Osteoblast (primary cell): ENCODE measurements at places on chromosomes 7 and 10.
A peak's percentile ranks its signal among the peaks of the same experiment; 100 is the strongest.

GRCh38 chr7:115009139-115009538 lies 87.2 kb downstream of the MDFIC start:
- peak overlapping the region; percentile 14 for H3K27ac ChIP-seq
- H3K27me3 ChIP-seq: no peaks in the 10 kb centered on the region
- peaks cover 26% of the 10 kb centered on the region for H3K4me1 ChIP-seq
- H3K4me3 ChIP-seq: no peak overlapping the region
- DNase-seq: no peak

- H3K36me3 ChIP-seq: no peaks in the 10 kb centered on the region
- peaks cover 9% of the 10 kb centered on the region for H3K27me3 ChIP-seq
- no peaks in the 10 kb centered on the region for H3K4me1 ChIP-seq
Observed at GRCh38 chr7:29424984-29425309, 138.7 kb upstream of the PRR15 start.

- H3K27ac ChIP-seq: peak overlapping the region; percentile 73
- no peak for DNase-seq
- peaks cover 27% of the 10 kb centered on the region for H3K36me3 ChIP-seq
- no peak overlapping the region for H3K4me3 ChIP-seq
Observed at GRCh38 chr10:103889121-103889720, 28.8 kb downstream of the STN1 start.

- peaks cover 56% of the 10 kb centered on the region for H3K4me1 ChIP-seq
- DNase-seq: peak; percentile 32
- peaks cover 51% of the 10 kb centered on the region for H3K36me3 ChIP-seq
- no peak overlapping the region for H3K4me3 ChIP-seq
- H3K27me3 ChIP-seq: no peaks in the 10 kb centered on the region
- peak overlapping the region; percentile 16 for H3K27ac ChIP-seq
Observed at GRCh38 chr7:116782177-116782711, 80.1 kb upstream of the CAPZA2 start.

GRCh38 chr7:17854261-17855047 lies 85.8 kb downstream of the SNX13 start:
- no peak overlapping the region for H3K4me3 ChIP-seq
- DNase-seq: no peak
- H3K4me1 ChIP-seq: peaks cover 9% of the 10 kb centered on the region
- no peak overlapping the region for H3K27ac ChIP-seq
- H3K36me3 ChIP-seq: peaks cover 2% of the 10 kb centered on the region

- no peak overlapping the region for H3K4me3 ChIP-seq
- peaks cover 9% of the 10 kb centered on the region for H3K27me3 ChIP-seq
- no peaks in the 10 kb centered on the region for H3K36me3 ChIP-seq
- H3K4me1 ChIP-seq: no peaks in the 10 kb centered on the region
- no peak overlapping the region for H3K27ac ChIP-seq
Observed at GRCh38 chr10:43596546-43596945, 9.7 kb upstream of the ZNF485 start.

- H3K4me3 ChIP-seq: peak overlapping the region; percentile 88
- H3K27me3 ChIP-seq: no peaks in the 10 kb centered on the region
- no peak for DNase-seq
- peak overlapping the region; percentile 95 for H3K27ac ChIP-seq
- H3K36me3 ChIP-seq: peaks cover 31% of the 10 kb centered on the region
Observed at GRCh38 chr10:102396730-102397151, 1.2 kb downstream of the NFKB2 start.

- H3K27me3 ChIP-seq: no peaks in the 10 kb centered on the region
- peaks cover 30% of the 10 kb centered on the region for H3K4me1 ChIP-seq
- DNase-seq: peak; percentile 94
Observed at GRCh38 chr10:73857446-73857845, 16.9 kb downstream of the CAMK2G start.

DNA sequence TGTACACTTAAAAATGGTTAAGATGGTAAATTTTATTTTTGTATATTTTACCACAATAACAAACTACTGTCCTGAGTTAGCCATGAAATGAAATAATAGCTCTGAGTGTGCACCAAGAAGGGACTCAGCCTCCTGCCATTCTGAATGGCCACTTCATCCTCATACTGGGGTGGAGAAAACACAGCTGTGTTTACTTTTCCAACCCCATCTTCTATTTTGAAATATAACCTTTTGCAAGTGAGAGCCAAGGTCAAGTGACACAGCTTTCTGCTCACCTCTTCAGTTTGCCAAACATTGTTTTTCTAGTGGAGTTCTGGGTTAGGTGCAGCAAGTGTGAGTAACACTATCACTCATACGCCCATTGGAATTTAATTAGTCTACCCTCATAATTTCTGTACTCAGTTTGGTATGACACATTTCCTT lies 107.4 kb upstream of the GLCCI1 start:
- H3K4me3 ChIP-seq: no peak overlapping the region
- no peak overlapping the region for H3K27ac ChIP-seq
- no peaks in the 10 kb centered on the region for H3K27me3 ChIP-seq

- H3K27ac ChIP-seq: no peak overlapping the region
- no peaks in the 10 kb centered on the region for H3K27me3 ChIP-seq
- no peak overlapping the region for H3K4me3 ChIP-seq
Observed at GRCh38 chr10:11176746-11177145, 159.1 kb downstream of the CELF2 start.

DNA sequence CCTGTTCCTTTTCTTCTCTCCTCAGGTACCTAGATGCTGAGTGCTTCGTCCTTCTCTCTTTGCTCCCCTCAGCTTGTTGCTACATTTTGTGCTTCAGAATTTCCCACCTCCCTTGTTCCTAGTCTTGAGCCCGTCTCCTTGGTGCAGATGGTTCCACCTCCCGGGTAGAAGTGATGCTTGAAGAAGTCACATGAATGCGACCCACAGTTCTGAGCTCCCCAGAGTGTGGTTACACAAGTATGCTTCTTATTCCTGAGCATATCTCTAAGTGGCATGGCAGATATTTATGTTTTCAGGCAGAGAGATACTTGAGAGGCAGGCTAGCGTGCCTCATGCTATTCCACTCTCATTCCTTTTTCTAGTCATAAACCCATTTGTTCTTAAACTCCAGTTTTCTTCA lies 34.0 kb downstream of the INPP5F start:
- H3K4me1 ChIP-seq: peaks cover 23% of the 10 kb centered on the region
- H3K4me3 ChIP-seq: no peak overlapping the region
- H3K27me3 ChIP-seq: no peaks in the 10 kb centered on the region
- peak; percentile 27 for DNase-seq
- H3K27ac ChIP-seq: no peak overlapping the region

DNA sequence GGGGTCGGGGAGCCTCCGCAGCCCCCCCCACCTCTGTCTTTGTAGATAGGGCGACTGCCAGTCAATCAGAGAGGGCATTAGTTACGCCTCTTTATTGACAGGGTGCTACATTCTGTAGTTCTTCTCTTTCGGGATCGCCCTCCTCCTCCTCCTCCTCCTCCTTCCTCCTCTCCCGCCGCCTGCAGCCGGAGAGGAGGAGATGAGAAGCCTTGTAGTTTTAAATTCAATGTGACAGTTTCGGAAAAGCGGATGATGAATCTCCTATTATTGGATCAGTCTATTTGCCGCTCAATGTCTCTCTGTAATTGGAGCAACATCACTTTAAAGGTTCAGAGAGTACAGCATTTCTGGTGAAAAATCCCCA lies 587 bp upstream of the UNCX start:
- no peak overlapping the region for H3K27ac ChIP-seq
- peak; percentile 91 for DNase-seq
- no peaks in the 10 kb centered on the region for H3K4me1 ChIP-seq
- H3K27me3 ChIP-seq: peaks cover 78% of the 10 kb centered on the region

DNA sequence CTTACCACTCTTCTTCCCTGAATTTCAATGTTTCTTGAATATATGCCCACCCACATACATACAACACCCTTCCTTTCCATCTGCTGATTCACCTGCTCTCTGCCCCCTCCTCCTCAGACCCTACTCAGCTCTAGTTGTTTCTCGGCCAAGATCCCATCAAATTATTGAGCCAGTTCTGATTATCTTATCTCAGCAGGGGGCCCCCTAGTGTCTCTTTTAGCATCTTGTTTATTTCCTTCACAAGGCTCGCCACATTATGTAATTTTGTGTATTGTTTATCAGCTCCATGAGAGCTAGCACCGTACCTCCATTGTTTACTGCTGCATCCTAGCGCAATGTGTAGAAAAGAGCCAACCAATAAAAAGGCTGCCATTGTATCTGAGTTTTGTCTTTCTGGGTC lies 71.9 kb downstream of the FAM13C start:
- no peak overlapping the region for H3K4me3 ChIP-seq
- no peak overlapping the region for H3K27ac ChIP-seq
- H3K36me3 ChIP-seq: no peaks in the 10 kb centered on the region
- H3K4me1 ChIP-seq: no peaks in the 10 kb centered on the region
- DNase-seq: no peak

GRCh38 chr7:71739520-71740173 lies 607.7 kb downstream of the GALNT17 start:
- no peak for DNase-seq
- H3K36me3 ChIP-seq: no peaks in the 10 kb centered on the region
- H3K27me3 ChIP-seq: no peaks in the 10 kb centered on the region
- H3K4me1 ChIP-seq: no peaks in the 10 kb centered on the region
- H3K4me3 ChIP-seq: no peak overlapping the region

DNA sequence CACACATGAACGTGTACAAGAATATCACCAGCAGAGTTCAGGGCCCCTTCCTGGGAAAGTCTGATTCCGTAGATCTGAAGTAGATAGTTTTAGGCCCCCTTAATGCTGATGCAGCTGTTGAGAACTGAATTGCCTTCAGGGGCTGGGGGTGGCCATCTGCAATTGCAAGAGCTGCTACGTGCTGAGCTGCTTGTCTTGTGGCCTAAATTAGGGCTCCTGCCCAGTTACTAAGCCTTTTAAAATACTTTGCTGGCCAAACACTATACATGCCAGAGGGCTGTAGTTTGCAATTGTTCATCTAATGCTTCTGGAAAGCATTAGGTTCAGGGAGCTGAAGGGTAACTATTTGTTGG lies 71.7 kb downstream of the TMEM178B start:
- no peak overlapping the region for H3K27ac ChIP-seq
- H3K4me1 ChIP-seq: no peaks in the 10 kb centered on the region
- DNase-seq: no peak
- no peaks in the 10 kb centered on the region for H3K27me3 ChIP-seq

DNA sequence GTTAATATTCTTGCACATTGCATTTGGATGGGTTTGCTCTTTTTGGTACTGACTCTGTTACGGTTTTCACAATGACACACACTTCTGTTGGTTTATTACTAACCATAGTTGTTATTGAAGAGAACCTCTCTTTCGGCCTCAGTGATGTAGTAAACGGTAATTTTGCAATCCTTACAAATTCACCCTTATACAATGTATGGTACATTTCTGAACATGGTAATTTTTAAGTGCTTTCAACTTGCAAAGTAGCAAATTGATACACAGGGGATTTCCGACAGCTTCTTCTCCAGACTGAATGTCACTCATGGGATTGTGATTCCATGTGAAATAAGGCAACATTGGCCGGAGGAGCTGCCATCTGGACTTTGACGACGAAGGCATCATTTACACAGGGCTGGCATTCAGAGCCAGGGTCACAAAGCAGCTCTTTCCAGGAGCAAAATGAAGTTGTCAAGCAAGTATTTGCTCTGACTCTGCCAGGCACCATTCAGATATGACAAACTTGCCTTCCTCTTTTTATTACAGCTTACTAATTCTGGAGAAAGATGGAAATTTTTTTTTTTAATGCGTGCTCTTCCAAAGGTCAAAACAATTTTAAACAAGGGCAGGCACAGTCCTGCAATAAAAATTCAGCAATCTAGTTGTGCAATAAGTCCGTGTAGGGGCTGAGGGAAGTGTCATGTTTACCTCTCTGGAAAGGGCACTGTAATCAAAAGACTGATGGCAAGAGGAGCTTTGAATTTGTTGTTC lies 711.5 kb upstream of the C7orf33 start:
- no peak overlapping the region for H3K27ac ChIP-seq
- H3K4me1 ChIP-seq: no peaks in the 10 kb centered on the region
- H3K36me3 ChIP-seq: no peaks in the 10 kb centered on the region
- H3K4me3 ChIP-seq: no peak overlapping the region
- no peak for DNase-seq

GRCh38 chr10:70096016-70096704 lies 36.5 kb downstream of the AIFM2 start:
- no peak overlapping the region for H3K4me3 ChIP-seq
- H3K27ac ChIP-seq: no peak overlapping the region
- peaks cover 16% of the 10 kb centered on the region for H3K36me3 ChIP-seq
- H3K4me1 ChIP-seq: no peaks in the 10 kb centered on the region
- no peak for DNase-seq

- no peaks in the 10 kb centered on the region for H3K36me3 ChIP-seq
- H3K27ac ChIP-seq: no peak overlapping the region
Observed at GRCh38 chr10:130498042-130498441, 361.9 kb downstream of the GLRX3 start.

DNA sequence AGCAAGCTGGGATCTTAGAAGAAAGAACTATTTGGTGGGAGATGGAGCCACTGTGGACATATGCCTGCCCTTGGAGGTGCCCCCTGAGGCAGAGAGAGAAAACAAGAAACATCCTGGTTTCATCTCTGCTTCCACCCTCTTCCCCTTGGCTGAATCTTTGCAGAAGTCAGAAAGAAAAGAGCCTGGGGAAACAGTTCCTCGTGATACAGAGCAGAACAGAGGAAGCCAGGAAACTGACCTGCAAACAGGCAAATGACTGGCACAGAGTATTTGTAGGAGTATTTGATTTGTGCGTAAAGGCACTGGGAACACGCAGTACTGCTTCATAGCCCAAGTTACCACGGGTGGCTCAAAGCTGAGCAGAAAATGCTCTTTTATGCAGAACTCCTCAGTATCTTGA lies 7.0 kb upstream of the KEL start:
- no peaks in the 10 kb centered on the region for H3K27me3 ChIP-seq
- no peaks in the 10 kb centered on the region for H3K36me3 ChIP-seq
- no peak for DNase-seq
- no peak overlapping the region for H3K27ac ChIP-seq
- no peaks in the 10 kb centered on the region for H3K4me1 ChIP-seq
- no peak overlapping the region for H3K4me3 ChIP-seq

DNA sequence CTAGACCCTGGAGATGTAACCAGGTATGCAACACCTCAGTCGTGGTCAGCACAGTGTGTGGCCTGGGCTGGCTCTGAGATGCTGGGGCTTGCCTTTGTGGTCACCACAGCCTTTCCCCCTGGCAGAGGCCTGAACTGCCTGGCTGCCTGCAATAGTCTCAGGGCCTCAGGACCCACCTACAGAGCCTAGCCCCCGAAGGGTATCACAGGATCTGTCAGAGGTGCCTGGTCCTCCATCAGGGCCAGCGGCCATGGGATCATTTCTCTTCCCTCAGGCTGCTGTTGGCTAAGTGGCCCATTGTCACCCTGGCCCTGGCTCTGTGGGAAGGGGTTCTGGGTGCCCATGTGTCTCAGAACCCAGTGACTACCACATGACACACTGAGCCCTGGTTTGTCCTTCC lies 141.6 kb downstream of the CYP26A1 start:
- peaks cover 3% of the 10 kb centered on the region for H3K4me1 ChIP-seq
- DNase-seq: no peak
- H3K4me3 ChIP-seq: no peak overlapping the region
- H3K36me3 ChIP-seq: no peaks in the 10 kb centered on the region
- no peak overlapping the region for H3K27ac ChIP-seq

GRCh38 chr7:6246251-6246917 lies 26.0 kb downstream of the CYTH3 start:
- peaks cover 52% of the 10 kb centered on the region for H3K4me1 ChIP-seq
- H3K27me3 ChIP-seq: no peaks in the 10 kb centered on the region
- peak overlapping the region; percentile 85 for H3K27ac ChIP-seq
- no peaks in the 10 kb centered on the region for H3K36me3 ChIP-seq
- DNase-seq: peak; percentile 65
- H3K4me3 ChIP-seq: peak overlapping the region; percentile 33
